GM10248 (cell line): ENCODE measurements at places on chromosomes 1 and 21.

GRCh38 chr1:112636056-112636455 is 16.4 kb downstream of the CAPZA1 start:
- no peak for DNase-seq

DNA sequence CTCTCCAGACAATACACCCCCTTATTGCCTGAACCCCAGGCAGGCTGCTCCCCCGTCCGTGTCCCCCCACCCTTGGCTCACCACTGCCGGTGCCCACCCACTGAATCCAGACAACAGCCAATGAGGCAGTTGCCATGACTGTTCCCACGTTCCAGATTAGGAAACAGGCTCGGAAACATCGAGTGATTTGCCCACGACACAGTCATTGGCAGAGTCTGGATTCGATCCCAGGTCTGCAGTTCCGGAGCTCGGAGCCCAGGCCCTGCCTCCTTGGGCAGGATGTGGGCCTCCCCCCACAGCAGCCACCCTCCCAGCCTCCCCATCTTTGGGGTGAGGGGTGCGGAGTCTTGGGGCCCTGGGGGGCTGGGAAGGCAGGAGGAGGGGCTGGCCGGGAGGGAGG is 20.3 kb upstream of the CLSTN1 start:
- no peak for DNase-seq

DNA sequence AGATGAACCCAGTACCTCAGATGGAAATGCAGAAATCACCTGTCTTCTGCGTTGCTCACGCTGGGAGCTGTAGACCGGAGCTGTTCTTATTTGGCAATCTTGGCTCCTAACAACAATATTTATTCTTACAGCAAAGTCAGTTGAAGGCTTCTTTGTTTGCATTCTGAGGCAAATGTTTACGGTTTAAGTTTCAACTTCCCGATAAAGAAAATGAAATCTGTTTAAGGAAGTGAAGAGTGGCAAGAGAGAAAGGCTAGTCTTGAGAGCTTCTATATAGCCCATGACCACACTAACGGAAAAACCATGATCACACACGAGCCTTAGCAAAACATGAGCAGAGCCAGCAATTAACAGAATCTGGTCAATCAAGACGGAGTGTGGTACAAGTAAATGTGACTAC is 122.6 kb upstream of the ZNHIT6 start:
- no peak for DNase-seq

DNA sequence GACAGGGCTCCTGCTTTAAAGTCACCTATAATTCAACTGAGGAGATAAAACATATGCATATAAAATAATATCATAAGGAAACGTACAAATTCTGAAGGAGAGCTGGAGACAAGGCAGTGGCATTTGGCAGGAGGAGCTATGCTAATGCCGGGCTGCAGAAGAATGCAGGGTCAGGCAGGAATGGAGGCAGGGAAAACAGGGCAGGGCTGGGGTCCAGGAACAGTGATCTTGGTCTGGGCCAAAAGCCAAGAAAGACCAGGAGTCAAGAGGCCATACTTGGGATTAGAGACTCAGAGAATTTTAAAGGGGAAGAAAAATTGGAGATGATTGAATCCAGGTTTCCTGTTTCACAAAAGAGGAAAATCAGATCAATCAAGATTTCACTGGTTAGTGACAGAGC is 20.0 kb upstream of the BRDT start:
- no peak for DNase-seq
